ENCODE measurements at places on chromosomes 16 and 17. TPM values are rescaled to one million over a fixed set of nuclear protein-coding genes. Genes with fewer than 3 reads are reported as not detected.

The LYRM9 gene
- 3.3 TPM for total RNA-seq

The ZNF385C gene
- total RNA-seq: 1.0 TPM

The SHISA6 gene
- total RNA-seq: 2.0 TPM

The ABHD15 gene
- 11.4 TPM for total RNA-seq

The TVP23A gene
- total RNA-seq: 8.0 TPM

The MFAP4 gene
- 143 TPM for total RNA-seq

The CDT1 gene
- not detected for total RNA-seq

DNA sequence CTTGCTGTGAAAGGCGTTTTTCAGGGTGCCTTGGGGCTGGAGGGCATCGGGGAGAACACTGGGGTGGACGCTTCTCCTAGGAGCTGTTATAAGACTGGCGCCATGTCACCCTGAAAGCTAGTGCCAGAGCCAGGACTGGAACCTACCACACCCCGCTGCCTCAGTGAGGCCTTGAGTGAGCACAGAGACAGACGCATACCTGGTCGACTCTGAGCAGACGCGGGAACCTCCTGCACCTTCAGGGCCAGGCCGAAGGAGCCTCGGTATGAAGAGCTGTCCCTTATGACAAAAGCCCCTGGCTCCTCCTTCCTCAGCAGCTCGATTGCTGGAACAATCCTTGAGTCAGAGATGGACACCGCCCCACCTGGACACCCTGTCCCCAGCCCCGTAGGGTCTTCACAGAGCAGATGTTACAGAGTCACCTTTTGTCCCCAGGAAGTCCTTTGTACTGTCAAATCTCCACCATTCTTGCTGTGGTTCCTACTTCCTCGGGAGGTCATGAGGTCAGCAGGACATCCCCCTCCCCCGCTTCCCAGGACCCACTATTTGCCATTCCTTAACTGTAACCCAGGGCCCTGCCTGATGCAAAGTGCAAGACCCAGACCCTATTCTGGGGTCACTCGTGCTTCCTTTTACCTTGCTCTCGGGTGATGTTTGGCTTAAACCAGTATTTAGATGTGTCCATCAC is 17.0 kb downstream of the TNS4 start:
- no peaks in the 10 kb centered on the region for H3K27me3 ChIP-seq
- H3K4me1 ChIP-seq: no peaks in the 10 kb centered on the region
- no peak overlapping the region for H3K27ac ChIP-seq
- H3K36me3 ChIP-seq: no peaks in the 10 kb centered on the region

GRCh38 chr17:76159157-76159556 is 18.1 kb upstream of the FOXJ1 start:
- H3K27ac ChIP-seq: no peak overlapping the region
- H3K27me3 ChIP-seq: no peaks in the 10 kb centered on the region
- no peaks in the 10 kb centered on the region for H3K4me1 ChIP-seq

DNA sequence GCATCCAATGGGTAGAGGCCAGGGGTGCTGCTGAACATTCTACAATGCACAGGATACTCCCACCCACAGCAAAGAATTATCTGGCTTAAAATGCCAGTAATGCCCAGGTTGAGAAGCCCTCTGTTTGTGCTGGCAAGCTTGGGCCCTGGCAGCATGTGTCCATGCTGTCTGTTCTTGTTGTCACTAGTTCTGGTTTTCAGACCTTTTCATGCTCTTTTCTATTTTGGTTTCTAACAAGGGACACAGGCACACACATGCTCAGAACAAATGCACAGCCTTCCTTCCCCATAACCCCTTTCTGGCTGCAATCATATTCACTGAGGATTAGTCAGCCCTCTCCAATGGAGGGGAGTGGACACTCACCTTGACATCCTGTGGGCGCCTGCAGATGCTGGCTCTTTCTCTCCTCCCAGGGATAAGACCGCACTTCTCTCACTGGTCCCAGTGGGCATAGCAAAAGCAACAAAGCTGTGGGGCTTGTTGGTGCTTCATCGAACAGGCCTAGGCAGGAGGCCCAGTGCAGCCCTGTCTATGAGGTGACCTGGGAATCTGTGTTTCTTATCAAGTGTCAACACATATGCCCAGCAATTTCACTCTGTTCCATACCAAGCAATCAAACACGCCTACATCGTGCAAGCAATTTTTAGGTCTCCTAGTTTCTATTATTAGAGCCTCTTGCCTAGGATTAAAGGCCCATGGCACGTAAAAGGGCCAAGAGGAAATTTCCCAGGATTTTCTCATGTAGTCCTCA is 271.1 kb upstream of the CCL2 start:
- H3K4me1 ChIP-seq: no peaks in the 10 kb centered on the region
- no peak overlapping the region for H3K27ac ChIP-seq
- no peaks in the 10 kb centered on the region for H3K36me3 ChIP-seq

GRCh38 chr17:34366529-34367107 is 3.6 kb upstream of the CCL1 start:
- no peaks in the 10 kb centered on the region for H3K27me3 ChIP-seq
- H3K27ac ChIP-seq: no peak overlapping the region
- no peak for DNase-seq
- H3K4me1 ChIP-seq: no peaks in the 10 kb centered on the region
- no peak overlapping the region for H3K4me3 ChIP-seq
- H3K36me3 ChIP-seq: no peaks in the 10 kb centered on the region

- no peak overlapping the region for H3K4me3 ChIP-seq
- H3K27ac ChIP-seq: no peak overlapping the region
- no peaks in the 10 kb centered on the region for H3K4me1 ChIP-seq
Observed at GRCh38 chr16:3766177-3766576, 48.9 kb upstream of the TRAP1 start.

DNA sequence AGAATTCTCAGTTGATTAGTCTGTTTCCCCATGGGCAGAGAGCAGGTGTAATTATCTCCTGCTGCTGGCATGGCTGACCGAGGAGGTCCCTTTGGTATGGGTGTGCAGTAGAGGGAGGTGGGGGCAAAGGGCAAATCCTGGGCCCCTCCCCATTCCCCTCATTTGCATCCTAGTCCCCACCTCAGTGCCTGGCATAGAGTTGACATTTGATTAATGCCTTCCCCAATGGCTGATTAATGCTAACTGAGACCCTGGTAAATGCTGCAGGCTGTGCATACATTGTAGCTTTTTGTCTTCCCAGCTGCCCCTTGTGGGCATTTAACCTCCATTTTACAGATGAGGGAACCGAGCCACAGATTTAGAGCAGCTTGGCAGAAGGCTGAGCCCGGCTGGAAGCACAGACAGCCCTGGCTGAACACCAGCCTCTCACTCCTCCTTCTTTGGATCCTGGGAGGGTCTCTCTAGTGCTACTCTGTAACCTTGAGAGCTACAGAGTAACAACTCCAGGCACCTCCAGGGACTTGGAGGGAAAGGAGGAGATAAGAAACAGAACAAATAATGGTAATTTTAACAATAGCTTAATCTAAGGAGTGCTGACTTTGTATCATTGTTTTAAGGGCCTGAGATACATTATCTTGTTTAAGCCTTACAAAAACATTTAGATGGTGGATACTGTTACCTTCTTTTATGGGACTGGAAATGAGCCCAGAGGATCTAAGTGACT is 5.1 kb downstream of the PLCG2 start:
- H3K27me3 ChIP-seq: no peaks in the 10 kb centered on the region
- no peaks in the 10 kb centered on the region for H3K4me1 ChIP-seq
- H3K4me3 ChIP-seq: no peak overlapping the region
- H3K36me3 ChIP-seq: no peaks in the 10 kb centered on the region
- H3K27ac ChIP-seq: peak overlapping the region; percentile 53
- no peak for DNase-seq
